ENCODE measurements at places on chromosomes 16 and 17.

DNA sequence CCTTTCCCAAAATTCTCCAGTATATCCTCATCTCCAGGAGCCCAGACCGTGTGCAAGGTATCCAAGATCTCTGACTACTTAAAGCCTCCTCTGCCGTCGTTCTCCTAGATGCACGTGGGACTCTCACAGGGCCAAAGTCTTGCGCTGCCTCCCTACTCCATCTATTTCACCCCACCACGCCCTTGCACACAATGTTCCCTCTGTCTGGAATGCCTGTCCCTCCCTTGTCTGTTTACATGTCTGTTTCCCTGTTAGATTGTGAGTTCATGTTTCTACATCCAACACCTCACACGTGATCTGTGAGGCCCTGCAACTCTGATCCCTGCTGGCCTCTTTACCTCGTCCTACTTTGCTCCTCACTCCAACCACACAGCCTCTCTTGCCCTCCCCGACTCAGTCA is 4.9 kb upstream of the FZD2 start:
- DNase-seq, result no peak

DNA sequence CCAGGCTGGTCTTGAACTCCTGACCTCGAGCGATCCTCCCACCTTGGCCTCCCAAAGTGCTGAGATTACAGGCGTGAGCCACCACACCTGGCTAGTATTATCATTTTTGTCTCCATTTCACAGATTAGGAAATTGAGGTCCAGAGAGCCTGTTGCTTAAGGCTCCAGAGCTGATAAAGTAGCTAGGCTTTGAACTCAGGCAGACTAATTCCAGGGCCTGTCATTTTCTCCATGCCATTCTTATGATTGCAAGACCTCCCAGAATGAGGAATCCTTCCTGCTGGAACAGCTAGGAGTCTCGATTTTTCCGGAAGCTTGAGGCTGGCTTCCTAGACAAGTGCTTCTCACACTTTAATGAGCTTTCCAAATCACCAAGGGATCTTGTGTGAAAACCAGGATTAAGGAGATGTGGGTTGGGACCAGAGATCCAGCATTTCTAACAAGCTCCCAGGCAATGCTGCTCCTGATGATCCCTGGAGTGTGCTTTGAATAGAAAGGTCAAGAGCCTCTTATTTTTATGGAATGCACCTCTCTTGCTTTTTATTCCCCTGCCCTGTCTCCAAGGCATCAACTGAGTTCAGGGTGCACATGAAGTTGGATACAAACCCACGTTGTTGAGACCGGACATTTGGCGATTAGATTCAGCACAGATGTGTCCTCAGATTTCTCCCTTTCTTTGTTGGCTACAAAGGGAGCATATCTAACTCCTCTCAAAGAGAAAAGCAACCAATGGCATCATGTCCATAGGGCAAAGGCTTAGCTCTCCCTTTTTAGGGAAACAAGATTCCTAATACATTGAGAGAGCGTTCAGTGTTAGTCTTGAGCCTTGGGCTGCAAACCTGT is 40.3 kb upstream of the FAM20A start:
- no peak for DNase-seq

DNA sequence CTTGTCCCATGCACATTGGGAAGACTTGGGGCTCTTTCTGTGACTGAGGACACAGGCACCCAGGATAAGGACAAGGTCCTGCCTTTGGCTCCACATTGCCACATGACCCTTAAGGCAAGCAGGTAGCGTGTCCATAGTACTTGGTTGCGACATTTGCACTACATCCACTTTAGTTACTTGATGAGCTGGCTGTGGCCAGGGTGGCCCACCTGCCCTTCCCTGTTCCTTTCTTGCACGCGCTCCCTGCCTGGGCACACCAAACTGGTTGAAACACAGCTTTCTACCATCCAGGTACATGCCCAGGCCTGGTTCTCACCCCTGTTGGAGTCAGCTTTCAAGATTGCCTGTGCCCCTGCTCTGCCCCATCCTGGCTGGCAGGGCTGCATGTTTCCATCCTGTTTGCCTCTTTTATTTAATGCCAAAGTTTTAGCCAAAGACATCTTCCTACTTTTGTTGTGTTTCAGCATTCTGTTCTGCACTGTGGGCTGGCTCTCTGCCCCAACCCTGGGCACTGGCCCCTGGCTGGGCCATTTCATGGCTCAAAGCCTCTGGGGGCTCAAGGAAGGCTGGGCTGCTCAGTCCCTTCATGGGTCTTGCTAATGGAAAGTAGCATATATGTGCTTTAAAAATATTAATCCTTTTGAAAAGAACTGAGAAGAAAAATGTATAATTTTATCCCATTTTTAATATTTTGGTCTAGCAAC is 3.2 kb downstream of the B3GNT9 start:
- DNase-seq, result no peak

DNA sequence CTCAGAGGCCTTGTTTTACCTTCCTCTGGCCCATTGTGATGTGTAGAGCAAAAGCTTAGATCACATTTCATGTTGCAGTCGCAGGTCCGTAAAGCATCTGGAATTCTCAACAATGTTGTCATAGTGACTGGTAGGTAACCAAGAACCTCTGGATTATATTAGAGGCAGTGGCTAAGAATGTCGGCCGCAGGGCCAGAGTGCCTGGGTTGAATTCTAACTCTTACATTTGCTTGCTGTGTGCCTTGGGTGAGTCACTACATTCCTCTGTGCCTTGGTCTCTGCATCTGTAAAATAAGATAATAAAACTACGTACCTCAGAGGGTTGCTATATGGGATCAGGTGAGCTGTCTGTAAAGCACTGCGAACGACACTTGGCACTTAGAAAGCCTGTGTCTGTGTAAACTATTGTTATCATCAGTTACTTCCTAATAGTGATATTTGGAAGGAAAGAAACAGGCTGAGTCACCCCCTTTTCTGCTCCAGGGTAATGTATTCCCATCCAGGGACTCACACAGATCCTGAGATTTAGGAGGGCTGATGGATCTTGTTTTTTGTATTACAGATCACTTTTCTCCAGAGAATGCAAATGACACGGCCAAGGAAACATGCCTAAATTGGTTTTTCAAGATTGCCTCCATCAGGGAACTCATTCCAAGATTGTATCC is 52.2 kb downstream of the VPS35L start:
- peak; percentile 78 for DNase-seq

- no peak for DNase-seq
Observed at GRCh38 chr16:12358898-12359297, 382.4 kb downstream of the SNX29 start.

GRCh38 chr17:79966681-79967080 is 69.0 kb downstream of the TBC1D16 start:
- no peak for DNase-seq

DNA sequence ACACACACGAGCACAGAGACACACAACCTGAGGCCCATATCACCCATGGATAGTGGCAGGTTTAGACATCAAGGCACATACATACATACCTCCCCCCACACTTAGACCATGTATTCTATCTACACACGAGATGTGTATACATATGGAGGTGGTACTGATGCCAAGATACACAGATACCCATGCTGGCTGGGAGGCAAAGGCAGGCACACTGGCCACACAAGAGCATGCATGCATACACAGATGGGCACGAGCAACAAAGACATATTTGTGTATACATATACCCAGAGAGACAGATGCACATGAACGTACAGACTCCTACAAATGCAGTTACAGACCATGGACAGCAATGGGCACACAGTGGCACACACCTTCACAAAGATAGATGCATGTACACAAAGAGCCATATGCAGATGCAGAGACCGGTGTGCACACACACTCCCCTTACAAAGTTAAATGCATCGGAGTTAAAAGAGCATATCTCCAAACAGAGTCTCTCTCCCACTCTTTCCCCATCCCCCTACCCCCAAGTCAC is 2.0 kb upstream of the C17orf113 start:
- DNase-seq, result no peak

DNA sequence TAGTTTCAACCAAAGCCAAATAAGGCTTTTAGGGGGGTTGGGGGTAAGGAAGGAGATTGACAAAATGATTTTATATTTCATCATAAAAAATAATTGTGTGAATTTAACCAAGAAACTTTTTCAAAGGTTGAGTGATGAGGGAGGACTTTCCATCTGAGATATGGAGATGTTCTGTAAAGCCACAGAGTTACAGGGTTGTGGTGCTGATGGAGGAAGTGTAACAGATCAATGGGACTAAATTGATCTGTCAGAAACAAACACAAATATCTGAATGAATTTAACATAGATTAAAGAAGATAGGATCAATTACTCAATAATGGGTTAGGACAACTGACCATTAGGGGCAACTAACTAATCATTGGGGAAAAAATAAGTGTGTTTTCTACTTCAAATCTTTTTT is 14.2 kb upstream of the PIK3R5 start:
- DNase-seq, result no peak

GRCh38 chr16:56669005-56669839 is at the start of gene MT1H:
TSS of gene MT1H (plus strand) at chr16:56669814. CDS start at chr16:56669885, 71 bp downstream.
- no peak for DNase-seq

- DNase-seq, result no peak
Observed at GRCh38 chr17:83032781-83033180, 46.6 kb upstream of the METRNL start.

DNA sequence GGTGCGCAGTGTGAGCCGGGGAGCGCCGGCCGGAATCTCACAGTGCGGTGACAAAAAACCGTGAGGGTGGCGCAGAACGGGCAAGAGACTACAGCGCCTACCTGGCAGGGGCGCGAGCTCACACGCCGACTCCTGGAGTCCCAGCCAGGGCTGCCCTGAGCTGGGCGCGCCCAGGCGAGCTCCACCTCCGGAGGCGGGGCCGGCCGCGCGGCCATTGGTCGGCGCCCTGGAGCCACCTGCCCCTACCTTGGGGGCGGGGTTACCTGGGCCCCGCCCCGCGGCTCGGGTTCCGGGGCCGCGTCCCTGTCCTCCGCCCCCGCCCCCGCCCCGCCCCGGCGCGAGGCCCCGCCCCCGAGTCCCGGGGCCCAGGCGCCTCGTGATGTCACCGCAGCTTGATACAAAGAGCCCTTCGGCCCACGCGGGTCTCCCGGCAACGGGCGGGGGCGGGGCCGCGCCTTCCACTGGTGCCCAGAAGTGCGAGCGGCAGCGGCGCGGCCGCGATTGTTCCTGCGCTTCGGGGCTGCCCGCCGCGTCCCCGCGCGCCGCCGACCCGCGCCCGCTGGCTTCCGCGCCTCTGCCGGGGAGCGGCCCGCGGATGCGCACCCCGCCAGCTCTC is 96.3 kb downstream of the RAB11FIP4 start:
- DNase-seq, result no peak

DNA sequence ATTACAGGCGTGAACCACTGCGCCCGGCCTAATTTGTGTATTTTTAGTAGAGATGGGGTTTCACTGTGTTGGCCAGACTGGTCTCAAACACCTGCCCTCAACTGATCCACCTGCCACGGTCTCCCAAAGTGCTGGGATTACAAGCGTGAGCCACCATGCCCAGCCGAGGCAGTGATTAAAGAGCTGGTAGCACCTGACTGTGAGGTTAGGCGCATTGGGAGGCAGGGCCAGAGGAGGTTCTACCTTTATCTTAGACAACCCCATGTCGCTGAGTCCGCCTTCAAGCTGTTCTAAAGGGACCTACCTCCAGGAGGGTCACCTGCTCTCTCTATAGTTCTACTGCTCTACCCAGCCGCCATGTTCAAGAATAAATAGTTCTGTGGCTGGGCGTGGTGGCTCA is 8.1 kb downstream of the RSL1D1 start:
- DNase-seq, result no peak

- DNase-seq, result no peak
Observed at GRCh38 chr17:49920030-49920769, 48.8 kb upstream of the DLX4 start.

DNA sequence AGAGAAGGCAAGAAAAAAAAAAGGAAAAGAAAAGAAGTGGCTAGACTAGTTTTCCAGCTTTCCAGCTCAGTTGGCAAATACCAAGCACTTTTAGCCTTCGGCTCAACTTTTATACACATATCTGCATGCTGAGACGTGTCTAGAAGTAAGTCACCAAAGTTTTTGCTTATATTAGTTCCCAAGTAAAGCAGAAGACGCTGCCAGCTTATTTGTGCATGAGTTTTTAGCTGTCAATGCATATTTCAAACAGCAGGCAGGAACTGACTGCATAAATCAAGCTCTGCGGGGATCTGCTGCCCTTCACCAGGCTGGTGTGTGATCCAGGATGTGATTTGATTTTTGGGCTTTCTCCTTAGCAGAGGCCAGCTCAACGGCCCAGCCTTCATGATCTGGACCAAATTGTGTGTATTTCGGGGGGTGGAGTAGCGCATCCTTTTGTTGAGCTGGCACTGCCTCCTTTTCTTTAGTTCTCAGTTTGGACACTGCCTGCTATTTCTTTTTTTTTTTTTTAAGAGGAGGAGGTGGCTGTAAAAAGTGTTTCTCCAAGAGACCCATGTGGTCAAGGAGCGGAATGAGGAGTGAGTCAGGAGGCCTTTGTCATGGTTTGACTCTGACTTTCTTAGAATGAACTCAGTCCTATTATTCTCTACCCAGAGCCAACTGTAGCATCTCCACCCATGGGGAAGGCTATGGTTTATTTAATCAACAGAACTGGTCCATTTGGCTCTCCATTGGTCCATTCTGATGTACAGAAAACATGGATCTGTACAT is 162.6 kb upstream of the XYLT1 start:
- DNase-seq, result peak; percentile 59

GRCh38 chr17:17455173-17455572 is 21.6 kb upstream of the MED9 start:
- DNase-seq, result no peak

DNA sequence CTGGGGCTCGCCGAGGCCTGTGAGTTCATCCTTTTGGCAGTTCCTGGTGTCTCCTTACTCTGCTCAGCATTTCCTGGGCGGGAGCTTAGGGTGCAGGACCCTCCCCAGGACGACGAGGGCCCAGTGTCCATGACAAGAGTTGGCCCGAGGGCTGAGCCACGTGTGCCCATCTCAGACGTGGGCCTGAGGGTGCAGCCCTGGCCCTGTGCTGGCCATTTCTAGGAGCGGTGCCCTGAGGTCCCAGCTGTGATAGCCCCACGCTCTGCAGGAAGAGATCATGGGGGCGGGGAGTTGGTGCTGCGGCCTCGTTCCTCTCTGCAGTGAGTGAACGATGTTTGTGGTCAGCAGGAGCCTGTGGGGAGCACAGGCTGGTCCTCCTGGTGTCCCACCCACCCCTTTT is 6.0 kb upstream of the MC1R start:
- DNase-seq, result no peak

GRCh38 chr16:12255473-12255872 is 278.9 kb downstream of the SNX29 start:
- peak; percentile 18 for DNase-seq

DNA sequence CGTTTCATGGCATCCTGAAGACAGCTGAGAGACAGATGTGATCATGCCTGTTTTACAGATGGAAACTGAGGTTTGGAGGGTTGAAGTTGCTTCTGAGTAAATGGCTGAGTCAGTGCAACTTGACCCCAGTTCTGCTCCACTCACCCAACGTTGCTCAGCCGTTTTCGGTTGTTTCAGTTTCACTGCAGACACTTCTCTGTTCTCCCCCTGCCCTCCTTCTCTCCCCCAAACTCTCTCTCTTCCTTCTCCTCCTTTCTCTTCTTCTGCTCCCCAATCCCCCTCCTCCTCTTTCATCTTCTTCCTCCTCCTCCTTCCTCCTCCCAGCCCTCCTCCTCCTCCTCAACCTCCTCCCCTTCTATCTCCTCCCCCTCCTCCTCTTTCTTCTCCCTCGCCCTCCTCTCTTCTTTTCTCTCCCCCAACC is 9.4 kb upstream of the CEP20 start:
- DNase-seq, result peak; percentile 59

- DNase-seq, result peak; percentile 82
Observed at GRCh38 chr17:975371-975915, 4.1 kb downstream of the NXN start.
